ENCODE measurements at places on chromosomes 5 and 9.

GRCh38 chr9:123513554-123513953 lies 157.6 kb downstream of the CRB2 start:
- DNase-seq: no peak

DNA sequence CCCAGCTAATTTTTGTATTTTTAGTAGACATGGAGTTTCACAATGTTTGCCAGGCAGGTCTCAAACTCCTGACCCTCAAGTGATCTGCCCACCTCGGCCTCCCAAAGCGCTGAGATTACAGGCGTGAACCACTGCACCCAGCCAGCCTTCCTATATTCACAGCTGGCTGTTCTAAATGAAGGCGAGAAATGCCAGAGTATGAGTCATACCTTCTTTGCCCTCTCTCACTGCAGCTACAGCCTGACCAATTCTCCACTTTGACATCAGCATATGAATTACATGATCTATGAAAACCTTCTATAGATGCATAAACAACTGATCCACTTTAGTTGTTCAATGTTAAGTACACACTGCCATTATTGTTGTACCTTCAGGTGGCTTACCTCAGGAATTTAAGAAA lies 14.5 kb downstream of the APTX start:
- DNase-seq: no peak

DNA sequence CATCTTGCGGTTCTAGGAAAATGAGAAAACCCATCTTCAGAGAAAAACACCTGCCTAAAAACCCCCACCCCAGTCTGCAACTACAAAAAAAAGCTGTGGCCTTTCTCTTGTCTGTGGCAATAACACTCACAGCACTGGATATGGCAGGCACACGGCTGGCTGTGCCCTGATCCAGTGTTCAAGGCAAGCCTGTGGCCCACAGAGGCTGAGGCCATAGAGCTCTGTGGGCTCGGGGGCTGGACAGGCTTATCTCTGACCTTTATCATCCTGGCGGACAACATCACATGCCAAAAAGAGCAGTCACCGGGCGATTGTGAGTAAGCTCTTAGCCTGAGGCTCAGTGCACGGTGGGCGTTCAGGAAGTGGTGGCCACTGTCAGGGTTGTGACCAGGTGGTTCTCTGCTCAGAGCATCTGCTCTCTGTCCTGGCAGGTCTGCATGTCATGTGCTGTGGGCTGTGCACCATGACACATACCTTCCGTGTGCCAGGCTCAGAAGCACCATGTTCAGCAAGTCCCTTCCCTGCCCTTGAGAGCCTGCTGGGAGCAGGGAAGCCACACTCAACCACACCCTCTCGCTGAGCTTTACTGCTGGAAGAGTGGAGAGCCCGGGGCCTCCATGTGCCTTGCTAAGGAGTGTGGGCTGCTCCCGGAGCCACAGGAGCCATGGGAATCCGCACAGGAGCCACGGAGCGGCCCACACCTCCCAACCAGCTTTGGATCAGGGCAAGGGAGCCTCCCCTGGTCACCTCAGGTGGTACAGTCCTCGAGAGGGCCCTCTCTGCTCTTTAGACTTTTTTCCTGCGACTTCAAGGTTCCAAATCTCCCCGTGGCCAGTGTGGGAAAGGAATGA lies 34.6 kb upstream of the WDR38 start:
- no peak for DNase-seq

DNA sequence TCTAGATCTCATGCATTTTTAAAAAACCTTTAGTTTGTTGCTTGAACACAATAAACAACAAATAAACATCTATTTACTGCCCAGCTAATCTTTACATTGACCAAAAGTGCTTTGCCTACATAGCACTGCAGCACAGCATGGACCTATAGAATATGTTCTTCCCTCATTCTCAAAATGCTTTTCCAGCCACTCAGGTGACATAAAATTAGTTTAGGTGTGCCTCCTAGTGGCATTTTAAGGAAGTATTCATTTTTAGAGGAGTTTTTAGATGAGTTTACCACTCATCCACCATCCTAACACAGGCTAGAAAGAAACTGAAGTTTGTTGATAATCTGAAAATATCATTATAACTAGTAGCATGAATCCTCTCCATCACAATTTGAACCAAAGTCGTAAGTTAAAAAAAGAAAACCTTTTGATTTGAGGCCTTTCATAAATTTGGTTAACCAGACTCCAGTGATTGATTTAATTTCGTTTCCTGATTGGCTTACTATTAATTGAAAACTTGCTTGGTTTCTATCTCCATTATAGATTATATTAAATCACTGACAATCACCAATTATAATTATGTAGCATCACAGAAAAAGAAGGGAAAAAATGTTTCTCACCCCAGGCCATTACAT lies 12.6 kb downstream of the PLGRKT start:
- DNase-seq: no peak

GRCh38 chr9:98230304-98230703 lies 25.1 kb downstream of the TBC1D2 start:
- DNase-seq: no peak

DNA sequence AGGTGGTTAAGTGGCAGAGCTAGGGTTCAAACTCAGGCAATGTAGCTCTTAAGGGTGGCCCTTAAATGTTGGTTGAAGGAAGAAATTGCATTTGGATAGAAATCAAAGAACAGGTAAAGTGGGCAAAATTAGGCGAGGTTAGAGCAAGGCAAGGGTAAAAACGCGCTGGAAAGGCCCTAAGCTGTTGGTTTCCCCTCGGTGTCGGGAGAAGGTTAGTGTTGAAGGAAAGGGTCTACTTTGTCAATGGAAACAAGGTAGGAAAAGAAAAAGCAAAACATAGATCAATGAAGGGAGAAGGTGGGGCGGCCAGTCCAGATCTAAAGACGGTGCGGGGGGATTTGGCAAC lies 431 bp downstream of the FASTKD3 start:
- DNase-seq: no peak

DNA sequence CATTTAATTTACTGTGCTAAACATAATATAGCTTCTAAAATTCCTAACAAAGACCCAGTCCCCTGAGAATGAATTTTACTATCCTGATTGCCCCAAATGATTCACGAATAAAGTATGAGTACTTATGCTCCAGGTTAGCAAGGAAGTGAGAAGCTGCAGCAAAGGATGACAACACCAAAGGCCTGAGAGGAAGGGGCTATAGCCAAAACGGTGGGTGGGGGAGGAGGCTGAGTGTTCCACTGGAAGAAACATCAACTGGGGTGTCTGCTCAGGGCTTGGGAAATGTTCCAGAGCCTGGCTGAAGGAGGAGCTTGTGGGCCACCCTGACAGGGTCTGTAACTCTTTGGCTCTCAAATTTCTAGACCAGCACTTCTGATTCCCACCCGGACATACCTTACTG lies 157.3 kb downstream of the ADAMTS12 start:
- no peak for DNase-seq

GRCh38 chr9:71368157-71368556 lies 246.7 kb upstream of the TRPM3 start:
- no peak for DNase-seq

GRCh38 chr5:36841677-36842076 lies 34.9 kb upstream of the NIPBL start:
- DNase-seq: no peak

Data from chondrocyte (in vitro differentiated cells).